ENCODE measurements at places on chromosomes 5 and 9.

DNA sequence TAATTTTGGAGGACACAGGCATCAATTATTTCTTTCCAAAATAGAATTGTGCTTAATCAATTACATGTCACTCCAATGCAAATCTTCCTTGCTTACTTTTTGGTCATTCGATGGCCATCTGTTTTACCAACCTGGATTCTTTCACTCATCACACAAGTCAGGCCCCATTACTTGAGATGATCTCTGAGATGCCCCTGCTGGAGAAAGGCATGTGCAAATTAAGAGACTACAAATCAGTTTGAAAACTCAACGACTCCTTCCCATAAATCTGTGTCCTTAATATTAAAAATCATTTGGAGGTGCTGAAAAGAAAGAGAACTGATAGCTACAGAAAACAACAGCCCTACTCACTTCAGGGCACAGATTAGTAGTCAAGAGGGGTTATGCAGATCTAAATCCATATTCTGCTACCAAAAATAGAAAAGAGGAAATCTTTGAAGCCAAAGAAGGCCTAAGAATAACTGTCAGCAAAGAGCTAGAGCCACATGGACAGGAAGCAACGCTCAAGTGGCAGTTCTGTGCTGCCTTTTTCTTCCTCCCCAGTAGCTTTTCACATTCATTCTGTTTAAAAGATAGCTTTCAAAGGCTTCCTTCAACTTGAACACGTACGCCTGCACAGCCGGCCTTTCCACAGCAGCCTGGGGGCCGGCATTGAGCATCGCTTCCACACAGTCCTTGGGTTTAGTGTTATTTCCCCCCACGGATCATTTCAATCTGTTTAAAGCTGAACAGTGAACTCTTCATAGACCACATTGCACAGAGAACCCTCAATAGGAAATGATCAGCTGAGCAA is 79.3 kb upstream of the MAP3K1 start:
- DNase-seq, result no peak

GRCh38 chr5:65796751-65797316 is 74.8 kb downstream of the NLN start:
- no peak for DNase-seq

DNA sequence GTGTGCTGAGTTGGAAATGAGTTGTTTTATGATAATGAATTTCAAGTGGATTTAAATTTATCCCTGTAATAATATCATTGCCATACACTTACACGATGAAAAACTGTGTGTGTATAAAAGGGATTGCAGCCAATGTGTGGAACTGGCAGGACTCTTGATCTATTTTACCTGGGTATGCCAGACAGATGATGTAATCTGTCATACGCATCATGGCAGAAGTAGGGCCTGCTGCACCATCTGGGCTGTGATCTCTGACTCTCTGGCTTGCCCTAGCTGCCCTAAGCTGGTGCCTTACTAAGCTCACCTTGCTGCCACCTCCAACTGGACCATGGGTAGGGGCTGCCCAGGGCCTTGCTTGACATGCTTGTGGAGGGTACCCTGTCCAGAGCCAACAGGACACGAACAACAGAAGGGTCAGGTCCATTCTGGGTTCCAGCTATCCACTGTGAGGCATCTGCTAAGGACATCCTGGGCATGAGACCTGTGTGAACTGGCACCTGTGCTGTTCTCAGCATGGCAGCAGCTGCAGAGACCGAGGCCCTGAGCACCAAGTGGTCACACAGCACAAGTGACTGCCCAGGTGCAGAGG is 184.2 kb downstream of the FSTL4 start:
- no peak for DNase-seq

GRCh38 chr9:131485206-131485605 is 17.5 kb upstream of the POMT1 start:
- DNase-seq, result no peak

DNA sequence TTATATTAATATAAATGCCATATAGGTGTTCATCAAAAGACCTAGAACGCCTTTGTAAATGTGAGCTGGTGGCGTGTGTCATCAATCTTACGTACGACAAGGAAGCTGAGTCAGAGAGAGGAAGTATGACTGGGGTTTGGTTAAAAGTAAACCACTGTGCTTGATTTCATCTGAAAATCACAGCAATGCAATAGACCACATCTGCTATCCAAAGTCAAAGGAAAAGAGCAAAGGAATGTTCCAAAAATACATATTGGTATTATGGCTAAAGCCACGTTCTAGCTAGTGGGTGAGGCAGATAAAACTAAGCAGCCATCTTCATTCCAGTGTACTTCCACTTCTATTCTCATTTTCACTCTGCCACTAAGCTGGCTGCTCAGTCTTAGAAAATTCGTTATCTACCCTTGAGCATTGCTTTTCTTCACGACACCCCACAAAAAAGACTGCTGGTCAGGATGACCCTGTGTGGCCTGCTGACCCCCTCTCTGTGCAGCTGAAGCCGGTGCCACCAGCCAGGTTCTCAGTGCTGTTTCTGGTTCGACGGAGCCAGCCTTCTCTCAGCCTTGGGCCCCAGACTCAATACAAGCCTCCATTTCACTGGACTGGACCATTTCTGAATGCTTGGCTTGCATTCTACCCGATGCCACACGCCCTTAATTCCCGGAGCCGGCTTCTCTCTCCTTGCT is 23.8 kb downstream of the SHC3 start:
- no peak for DNase-seq
